HT1080 (cell line): ENCODE measurements at places on chromosomes 5 and 9.
A peak's percentile ranks its signal among the peaks of the same experiment; 100 is the strongest.

GRCh38 chr5:151253605-151253950, 593 bp downstream of the GM2A start:
- DNase-seq: no peak

GRCh38 chr5:28580616-28581015, 1542.2 kb upstream of the CDH9 start:
- DNase-seq: peak; percentile 76

DNA sequence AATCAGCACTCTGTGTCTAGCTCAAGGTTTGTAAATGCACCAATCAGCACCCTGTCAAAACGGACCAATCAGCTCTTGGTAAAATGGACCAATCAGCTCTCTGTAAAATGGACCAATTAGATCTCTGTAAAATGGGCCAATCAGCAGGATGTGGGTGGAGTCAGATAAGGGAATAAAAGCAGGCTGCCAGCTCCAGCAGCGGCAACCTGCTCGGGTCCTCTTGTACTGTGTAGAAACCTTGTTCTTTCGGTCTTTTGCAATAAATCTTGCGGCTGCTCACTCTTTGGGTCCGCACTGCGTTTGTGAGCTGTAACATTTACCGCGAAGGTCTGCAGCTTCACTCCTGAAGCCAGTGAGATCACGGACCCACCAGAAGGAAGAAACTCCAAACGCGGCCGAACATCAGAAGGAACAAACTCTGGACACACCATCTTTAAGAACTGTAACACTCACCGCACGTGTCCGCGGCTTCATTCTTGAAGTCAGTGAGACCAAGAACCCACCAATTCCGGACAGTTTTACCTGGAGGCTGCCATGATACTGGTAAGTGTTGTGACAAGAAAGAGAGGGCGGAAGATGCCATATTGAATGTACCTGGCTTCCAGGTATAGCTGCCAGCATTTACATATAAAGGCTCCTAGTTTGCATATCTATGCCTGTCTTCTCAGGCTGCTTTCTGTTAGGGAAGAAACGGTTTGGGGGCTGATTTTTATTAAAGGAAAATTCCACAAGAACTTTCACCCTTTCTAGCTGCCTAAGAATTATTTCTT, 758.5 kb upstream of the CTNND2 start:
- DNase-seq: no peak

DNA sequence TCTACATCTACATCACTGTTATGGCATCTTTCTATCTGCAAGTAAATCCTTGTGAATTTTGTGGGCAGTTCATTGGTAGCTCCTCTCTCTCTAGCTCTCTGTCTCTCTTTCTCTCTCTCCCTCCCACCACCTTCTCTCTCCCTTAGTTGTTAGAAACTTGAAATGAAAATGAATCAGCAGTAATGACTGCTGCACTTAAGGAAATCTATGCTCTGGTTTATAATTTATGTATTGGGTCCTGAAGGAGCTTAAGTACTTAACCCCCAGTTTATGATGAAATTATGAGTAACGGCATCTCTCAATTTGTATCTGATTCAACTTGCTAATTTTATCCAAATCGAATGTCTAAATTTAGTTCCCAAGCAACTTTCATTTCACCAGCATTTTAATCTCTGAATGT, 52.0 kb upstream of the PTGER4 start:
- DNase-seq: no peak

DNA sequence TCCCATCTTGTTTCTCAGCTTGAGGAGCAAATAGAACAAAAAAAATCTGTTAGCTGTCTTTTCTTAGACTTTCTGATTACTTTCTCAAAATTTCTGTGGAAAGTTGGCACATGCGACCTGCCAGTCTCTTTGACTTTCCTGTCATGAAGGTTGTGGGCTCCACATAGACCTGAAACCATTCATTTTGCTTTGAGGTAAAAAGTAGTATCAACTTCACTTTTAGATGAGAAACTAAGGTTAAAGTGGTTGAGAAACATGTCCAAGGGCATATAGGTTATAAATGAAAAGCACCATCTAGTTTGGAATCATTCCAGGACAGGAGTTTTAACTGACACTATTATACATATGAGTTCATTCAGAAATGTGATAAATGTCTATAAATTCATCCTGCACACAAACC, 42.7 kb downstream of the ST8SIA4 start:
- DNase-seq: no peak

- DNase-seq: no peak
Observed at GRCh38 chr5:74185599-74185998, 454.9 kb downstream of the ENC1 start.

DNA sequence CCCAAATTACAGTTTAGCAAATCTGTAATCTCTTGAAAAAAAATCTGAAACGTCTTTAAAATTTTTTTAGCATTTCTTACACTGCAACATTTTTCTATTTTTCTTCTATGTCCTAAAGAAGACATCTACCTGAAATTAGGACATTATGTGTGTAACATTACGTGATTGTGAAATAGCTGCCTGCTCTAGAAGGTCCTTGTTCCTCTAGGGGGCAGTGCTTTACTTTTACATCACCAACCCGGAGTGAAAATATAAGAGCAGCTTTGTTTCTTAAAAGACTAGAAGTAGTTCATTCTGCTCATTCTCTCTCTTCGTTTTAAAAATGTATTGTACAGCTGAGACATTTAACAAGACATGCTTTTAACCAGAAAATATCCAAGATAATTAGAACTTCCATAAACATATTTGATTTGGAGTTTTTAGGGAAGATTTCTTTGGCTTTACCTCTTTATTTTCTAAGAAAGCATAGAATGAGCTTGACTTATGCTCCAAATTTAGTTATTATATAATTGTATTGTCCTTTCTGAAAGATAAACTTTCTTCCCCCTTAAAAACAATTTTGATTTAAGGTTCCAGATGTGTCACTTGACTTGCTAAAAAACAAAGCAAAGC, 48.1 kb upstream of the RIOK2 start:
- DNase-seq: peak; percentile 61
